ENCODE measurements at places on chromosomes 2 and 18.

DNA sequence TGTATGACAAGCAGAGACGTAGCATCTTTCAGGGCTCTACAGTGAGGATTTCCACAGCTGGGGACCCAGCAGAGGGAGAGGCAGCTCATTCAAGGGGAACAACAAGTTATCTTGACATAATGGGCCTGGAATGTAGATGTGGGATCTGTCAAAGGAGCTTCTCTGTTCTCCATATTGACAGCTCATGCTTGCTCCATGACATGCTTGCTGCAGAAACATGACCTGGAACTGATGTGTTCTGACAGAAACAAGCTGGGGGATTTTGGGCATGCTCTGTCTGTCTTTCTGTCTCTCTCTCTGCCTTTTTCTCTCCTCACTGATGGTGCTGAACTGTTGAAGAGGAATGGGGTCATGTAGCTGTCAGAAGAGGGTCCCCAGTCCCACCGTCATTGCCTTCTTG lies 79.6 kb downstream of the MMADHC start:
- no peak for DNase-seq

DNA sequence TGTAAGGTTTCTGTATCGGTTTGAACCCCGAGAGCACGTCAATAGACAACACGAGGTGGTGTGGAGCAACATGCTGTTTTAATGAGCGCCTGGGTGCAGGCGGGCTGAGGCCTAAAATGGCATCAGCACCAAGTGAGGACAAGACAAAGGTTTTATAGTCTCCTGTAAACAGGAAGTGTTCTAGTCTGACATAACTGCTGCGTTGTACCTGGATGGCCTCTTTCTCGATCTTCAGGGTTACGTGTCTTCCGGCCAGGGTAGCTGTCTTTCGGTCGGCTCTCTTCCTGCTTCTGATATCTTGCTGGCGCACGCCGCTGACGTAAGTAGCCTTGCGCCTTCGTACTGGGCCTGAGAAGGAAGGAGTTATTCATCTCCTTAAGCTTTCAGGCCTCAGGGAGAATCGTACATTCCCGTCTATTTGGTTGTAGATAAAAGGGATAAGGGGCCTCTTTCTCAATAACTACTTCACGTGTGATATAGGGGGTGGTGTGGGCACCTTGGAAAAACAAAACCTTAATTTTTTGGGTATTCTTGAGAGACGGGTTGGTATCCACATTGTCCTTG lies 53.5 kb downstream of the KYNU start:
- no peak for DNase-seq

DNA sequence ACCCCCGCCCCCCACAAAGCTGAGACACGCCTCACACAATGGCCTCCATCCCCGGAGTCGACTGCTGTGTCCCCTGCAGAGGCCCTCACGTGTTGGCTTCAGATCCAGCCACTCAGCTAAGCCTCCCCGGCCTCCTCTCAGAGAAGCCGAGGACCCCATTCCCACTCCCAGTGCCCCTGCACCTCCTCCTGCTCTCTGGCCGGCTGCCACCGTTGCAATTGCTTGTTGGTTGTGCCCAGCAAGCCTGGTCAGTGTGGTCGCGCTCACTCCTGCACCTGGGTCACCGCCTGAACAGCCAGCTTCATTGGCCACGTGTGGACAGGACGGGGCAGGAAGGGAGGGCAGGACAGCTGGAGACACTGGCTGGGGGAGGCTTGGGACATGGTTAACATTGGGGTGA lies 191.5 kb upstream of the SALL3 start:
- no peak for DNase-seq

GRCh38 chr2:214536625-214537024 lies 125.8 kb downstream of the VWC2L start:
- no peak for DNase-seq
